Glutamatergic neuron (in vitro differentiated cells): ENCODE measurements at places on chromosomes 4 and X. TPM values are rescaled to one million over a fixed set of nuclear protein-coding genes. Genes with fewer than 3 reads are reported as not detected.

- no peaks in the 10 kb centered on the region for H3K36me3 ChIP-seq
- H3K27me3 ChIP-seq, result peaks cover 2% of the 10 kb centered on the region
- peaks cover 4% of the 10 kb centered on the region for H3K4me1 ChIP-seq
- no peak overlapping the region for H3K4me3 ChIP-seq
- no peak overlapping the region for H3K27ac ChIP-seq
- no peak for DNase-seq
Measured at GRCh38 chr4:40395908-40396793, 61.0 kb downstream of the CHRNA9 start.

DNA sequence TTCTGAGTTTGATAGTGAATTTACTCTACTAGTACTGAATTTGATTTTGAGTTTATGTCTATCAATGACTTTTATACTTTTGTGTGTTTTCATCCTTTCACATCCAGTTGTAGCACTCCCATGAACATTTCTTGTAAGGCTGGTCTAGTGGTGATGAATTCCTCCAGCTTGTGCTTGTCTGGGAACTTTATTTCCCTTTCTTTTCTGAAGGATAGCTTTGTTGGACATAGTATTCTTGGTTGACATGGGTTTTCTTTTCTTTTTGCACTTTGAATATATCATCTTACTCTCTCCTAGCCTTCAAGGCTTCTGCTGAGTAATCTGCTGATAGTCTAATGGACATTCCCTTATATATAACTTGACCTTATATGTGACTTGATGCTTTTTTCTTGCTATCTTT, 32.5 kb upstream of the IL2 start:
- no peaks in the 10 kb centered on the region for H3K4me1 ChIP-seq
- H3K36me3 ChIP-seq, result peaks cover 5% of the 10 kb centered on the region
- H3K27me3 ChIP-seq, result no peaks in the 10 kb centered on the region
- DNase-seq, result no peak

GRCh38 chr4:153764601-153765368, 5.0 kb upstream of the RNF175 start:
- H3K27ac ChIP-seq, result no peak overlapping the region
- H3K27me3 ChIP-seq, result no peaks in the 10 kb centered on the region
- no peaks in the 10 kb centered on the region for H3K4me1 ChIP-seq
- no peaks in the 10 kb centered on the region for H3K36me3 ChIP-seq
- no peak for DNase-seq

GRCh38 chr4:137640156-137640837, 108.0 kb upstream of the PCDH18 start:
- no peak overlapping the region for H3K4me3 ChIP-seq
- H3K36me3 ChIP-seq, result no peaks in the 10 kb centered on the region
- H3K27ac ChIP-seq, result no peak overlapping the region
- no peak for DNase-seq
- H3K4me1 ChIP-seq, result peaks cover 40% of the 10 kb centered on the region

PAGE5 gene
- total RNA-seq, result not detected
